G401 (cell line): ENCODE measurements at places on chromosomes 12 and 14. TPM values are rescaled to one million over a fixed set of nuclear protein-coding genes. Genes with fewer than 3 reads are reported as not detected.

GRCh38 chr14:34453226-34453625, 8.8 kb downstream of the SPTSSA start:
- no peak for DNase-seq

GRCh38 chr14:58705066-58705465, 67.3 kb downstream of the DACT1 start:
- no peak for DNase-seq

GRCh38 chr14:21040370-21040925, 1.7 kb upstream of the RNASE7 start:
- no peak for DNase-seq

DNA sequence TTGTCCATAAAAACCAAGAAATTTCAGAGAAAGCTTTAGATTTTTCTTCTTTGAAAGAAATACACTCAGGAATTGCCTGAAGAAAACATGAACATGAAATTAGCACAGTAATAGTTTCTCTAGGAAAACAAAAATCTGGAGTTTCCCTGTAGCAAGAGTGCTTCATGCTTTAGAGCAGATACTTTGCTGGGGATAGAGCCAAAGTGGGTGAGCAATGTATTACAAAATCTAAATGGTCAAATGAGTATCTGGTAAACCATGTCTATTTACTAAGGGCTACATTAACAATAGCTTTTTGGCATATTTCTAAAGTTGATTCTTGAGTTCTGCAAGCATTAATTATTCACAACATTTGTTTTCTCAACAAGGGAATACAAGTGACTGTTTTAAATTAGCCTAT, 26.2 kb downstream of the AVPR1A start:
- no peak for DNase-seq

P2RX4 gene
- 20.7 and 48.2 TPM in 2 replicates for total RNA-seq

DNA sequence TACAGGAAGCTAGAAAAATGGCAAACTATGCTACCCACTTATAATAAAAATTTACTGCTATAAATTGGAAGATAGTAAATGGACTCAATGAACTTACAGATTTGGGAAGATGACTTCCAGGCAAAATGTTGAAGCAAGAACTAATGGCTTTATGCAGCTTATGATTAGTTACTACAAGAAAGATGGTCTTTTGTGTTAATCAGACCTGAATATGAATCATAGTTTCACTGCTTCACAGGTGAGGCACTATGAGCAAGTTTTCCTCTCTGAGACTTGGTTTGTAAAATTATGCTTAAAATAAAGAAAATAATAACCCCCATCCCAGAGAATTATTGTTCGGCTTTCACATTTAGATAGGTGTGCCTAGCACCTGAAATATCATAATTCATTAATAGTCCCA, 19.8 kb upstream of the DCN start:
- no peak for DNase-seq

- DNase-seq = no peak
Measured at GRCh38 chr14:63467440-63468072, 75.6 kb downstream of the PPP2R5E start.

GRCh38 chr12:41981013-41981412, 163.7 kb downstream of the GXYLT1 start:
- no peak for DNase-seq
